ENCODE measurements at places on chromosomes 4 and X.

- peak; percentile 47 for DNase-seq
These were observed 712.9 kb upstream of the LCORL start for GRCh38 chr4:18734405-18734804.

DNA sequence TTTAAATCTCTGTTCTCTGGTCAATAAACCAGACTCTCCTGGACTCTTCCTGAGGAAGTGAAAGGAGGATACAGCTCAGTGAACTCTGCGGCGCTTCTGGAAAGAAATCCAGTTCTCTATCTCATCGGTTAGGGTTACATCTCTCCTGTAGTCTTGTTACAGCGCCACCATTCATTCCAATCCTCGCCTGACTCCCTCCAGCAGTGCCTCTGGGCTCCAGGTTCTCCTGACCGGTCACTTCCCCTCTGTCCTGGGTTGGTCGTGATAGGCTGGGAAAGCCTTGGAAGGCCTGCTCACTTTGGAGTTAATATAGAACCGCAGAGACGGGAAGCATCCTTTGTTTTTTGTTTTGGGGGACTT lies 97.0 kb upstream of the STOX2 start:
- no peak for DNase-seq

GRCh38 chr4:132203618-132204017 lies 945.5 kb upstream of the PCDH10 start:
- no peak for DNase-seq

- DNase-seq: no peak
These were observed 39.8 kb downstream of the DCTD start for GRCh38 chr4:182877326-182877883.

DNA sequence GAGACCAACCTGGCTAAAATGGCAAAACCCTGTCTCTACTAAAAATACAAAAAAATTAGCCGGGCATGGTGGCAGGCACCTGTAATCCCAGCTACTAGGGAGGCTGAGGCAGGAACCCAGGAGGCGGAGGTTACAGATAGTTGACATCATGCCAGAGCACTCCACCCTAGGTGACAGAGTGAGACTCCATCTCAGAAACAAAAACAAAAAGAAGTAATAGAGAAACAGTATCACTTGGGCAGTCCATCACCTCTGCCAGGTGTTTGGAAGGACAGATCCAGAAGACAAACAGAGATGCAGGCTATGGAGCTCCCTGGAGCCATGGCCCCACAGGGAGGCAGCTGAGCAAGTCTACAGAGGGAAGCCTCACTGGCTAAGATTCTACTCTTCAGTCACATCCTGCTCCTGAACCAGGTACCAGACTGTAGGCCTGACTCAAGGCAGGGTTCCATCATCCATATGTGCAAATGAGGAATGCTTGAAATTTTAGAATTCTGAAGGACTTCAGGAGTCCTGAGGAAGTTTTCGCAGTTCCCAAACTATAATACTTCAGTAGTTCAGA lies 81.4 kb upstream of the CPEB2 start:
- no peak for DNase-seq

GRCh38 chrX:28888416-28888815 lies 301.2 kb downstream of the IL1RAPL1 start:
- DNase-seq: no peak

DNA sequence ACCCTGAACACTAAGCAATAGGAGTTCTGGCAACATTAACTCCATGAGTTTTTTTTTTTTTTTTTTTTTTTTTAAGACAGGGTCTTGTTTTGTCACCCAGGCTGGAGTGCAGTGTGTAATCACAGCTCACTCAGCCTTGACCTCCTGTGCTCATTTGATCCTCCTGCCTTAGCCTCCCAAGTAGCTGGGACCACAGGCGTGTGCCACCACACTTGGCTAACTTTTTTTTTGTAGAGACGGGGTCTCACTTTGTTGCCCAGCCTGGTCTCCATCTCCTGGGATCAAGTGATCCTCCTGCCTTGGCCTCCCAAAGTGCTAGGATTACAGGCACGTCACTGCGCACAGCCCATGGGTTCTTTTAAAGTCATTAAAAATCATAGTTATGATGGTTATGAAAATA lies 5.1 kb downstream of the RHOH start:
- no peak for DNase-seq

GRCh38 chrX:38278682-38279081 lies 48.6 kb downstream of the RPGR start:
- no peak for DNase-seq

GRCh38 chrX:25191403-25191802 lies 175.6 kb upstream of the ARX start:
- DNase-seq: no peak

GRCh38 chr4:140046016-140046415 lies 108.0 kb downstream of the MAML3 start:
- no peak for DNase-seq

DNA sequence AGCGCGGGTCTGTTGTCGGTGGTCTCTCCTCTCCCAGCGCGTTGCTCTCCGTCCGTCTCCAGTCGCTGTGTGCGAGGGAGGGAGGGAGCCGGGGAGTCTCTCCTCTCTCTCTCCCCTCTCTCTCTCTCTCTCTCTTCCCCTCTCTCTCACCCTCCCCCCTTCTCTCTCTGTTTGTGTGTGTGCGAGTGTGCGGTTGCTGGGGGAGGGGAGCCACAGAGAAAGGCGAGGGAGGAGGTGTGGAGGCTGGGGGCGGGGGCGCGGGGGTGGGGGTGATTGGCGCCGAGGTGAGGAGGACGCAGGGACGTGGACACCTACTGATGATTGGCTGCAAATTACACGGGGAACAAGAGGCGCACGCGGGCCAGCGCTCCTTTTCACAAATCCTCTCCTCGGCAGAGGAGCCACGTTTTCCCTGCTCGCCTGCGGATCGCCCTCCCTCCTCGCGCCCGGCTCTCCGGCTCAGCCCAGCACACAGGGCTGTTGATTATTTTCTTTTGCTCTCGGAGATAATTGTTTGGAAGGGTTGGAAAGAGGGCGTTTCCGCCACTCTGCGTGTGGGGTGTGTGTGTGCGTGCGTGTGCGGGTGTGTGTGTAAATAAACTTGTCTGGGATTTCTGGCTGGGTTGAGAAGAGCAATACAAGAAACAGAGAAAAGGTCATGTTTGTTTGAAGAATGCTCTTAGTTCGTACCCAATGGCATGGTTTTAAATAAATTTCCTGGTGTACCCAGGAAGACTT lies at the start of gene CXXC4:
Gene CXXC4, minus strand, starts transcription at position 73 of the 738 bp plus-strand sequence. CDS start 3,092 bp downstream, outside the sequence.
- peak; percentile 98 for DNase-seq

Data from brain (organoid and tissue), 16 donors.